Breast epithelium (tissue), 4 donors: ENCODE measurements at places on chromosomes 4 and X. TPM values are rescaled to one million over a fixed set of nuclear protein-coding genes. Genes with fewer than 3 reads are reported as not detected.
A peak's percentile ranks its signal among the peaks of the same experiment; 100 is the strongest.

DNA sequence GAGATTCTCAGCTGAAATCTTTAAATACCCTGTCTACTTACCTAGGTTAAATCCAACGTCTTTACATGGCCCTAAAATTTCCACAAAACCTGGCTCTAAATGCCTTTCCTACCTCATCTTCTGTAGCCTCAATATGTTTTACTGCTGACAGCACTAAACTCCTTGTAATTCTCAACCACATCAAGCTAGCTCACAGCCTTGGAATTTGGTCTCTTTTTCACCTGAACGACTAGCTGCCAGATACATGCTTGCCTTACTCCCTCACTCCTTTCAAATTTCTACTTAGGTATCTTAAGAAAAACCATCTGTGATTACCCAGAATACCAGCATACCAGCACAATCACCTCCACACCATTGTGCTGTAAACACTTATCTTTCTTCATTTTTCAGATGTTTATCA lies 635.6 kb upstream of the PCDH10 start:
- no peak for DNase-seq

- DNase-seq: no peak
Observed at GRCh38 chrX:105018865-105019264, 201.6 kb downstream of the TEX13A start.

HS6ST2 gene
- total RNA-seq: 0.32 TPM

RPL39 gene
- total RNA-seq: 8,363 TPM

GRCh38 chr4:13525606-13526281 lies 18.6 kb downstream of the NKX3-2 start:
- DNase-seq: no peak

DNA sequence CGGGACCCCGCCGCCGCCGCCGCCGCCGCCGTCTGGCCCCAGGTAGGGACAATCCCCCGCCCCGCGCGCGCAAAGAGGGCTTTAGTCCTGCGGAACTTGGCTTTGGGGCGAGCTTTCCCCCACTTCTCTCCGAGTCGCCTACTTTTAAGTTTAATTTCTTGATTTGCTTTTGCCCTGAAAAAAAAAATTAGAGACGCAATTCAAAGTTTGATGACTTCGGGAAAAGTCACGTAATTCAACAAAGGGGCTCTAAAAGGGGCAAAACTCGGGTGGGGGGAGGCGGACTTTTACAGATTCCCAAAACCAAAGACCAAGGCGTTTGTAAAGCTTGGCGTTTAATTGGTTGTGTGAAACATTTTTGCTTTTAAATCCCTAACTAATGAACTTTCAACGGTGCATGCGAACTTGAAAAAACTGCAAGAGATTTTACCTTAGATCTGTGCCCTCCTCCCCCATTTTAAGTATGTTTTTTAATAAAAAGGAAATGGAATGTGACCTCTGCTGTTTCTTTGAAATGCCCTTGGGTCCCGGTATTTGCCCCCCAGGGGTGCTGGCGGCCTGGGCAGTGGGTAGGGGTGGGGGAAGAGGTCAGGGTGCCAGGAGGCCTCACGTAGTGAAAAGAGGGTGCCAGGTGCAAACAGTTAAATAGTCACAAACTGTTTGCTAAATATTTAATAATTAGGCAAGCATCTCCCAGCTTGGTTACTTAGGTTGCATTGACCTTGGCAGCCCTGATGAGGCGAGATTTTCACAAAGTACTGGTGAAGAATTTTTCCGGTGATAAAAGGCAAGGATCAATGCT lies 209.7 kb downstream of the NWD2 start:
- DNase-seq: no peak

- DNase-seq: no peak
Observed at GRCh38 chrX:122004127-122004526, 956.7 kb downstream of the GLUD2 start.

GRCh38 chr4:85792376-85793232 lies 317.7 kb downstream of the ARHGAP24 start:
- no peak for DNase-seq

TMEM35A gene
- 0.15 TPM for total RNA-seq

CLDN2 gene
- 0.32 TPM for total RNA-seq

DNA sequence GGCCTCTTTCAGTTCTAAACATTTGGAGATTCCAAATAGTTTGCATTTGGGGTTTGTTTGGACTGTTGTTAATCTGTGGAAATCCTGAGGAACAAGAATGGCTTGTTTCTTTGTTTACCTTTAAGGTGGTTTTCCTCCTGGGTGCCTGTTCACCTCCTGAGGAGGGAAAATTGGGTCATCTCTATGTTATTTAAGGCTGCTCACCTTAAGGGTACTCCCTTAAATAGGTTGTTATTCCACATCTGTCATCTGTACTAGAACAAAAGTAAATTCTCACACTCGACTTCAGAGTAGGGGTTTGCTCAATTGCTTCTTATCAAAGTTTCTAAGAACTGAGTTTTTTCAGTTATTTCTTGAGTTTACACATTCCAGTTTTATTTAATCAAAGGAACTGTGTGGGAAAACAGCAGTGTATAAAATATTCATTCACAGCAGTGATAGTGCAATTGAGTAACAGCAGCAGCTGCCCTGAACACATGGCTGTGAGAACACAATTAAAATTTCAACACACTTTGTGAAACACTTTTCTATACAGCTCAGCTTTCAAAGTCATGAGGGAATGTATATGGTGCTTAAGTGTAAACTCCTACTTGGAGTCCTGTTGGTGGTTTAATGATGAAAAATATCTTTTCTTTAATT lies 238.5 kb upstream of the PGRMC2 start:
- DNase-seq: no peak

MAGEA11 gene
- not detected for total RNA-seq

HOPX gene
- 4.8 TPM for total RNA-seq

DNA sequence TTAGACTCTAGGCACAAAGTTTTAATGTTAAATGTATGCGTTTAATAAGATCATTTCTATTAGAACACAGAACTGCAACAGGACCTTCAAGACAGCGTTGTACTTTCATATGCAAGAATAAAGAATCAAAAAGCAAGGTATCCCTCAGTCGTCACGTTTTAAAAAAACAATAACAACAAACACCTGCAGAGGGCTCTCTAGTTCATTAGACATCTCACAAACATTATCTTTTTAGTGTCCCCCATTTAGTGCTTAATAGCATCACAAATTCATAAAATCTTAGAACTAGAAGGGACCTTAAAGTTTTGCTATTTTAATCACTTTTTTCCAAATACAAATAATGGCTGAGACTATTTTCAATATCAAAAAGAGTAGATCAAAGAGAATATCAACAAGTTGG lies 236.6 kb downstream of the DCHS2 start:
- DNase-seq: no peak

GRCh38 chrX:118839334-118839958 lies 15.8 kb downstream of the ZCCHC12 start:
- peak; percentile 41 for DNase-seq

GRCh38 chr4:138643827-138644226 lies 371.8 kb upstream of the NOCT start:
- DNase-seq: no peak

DNA sequence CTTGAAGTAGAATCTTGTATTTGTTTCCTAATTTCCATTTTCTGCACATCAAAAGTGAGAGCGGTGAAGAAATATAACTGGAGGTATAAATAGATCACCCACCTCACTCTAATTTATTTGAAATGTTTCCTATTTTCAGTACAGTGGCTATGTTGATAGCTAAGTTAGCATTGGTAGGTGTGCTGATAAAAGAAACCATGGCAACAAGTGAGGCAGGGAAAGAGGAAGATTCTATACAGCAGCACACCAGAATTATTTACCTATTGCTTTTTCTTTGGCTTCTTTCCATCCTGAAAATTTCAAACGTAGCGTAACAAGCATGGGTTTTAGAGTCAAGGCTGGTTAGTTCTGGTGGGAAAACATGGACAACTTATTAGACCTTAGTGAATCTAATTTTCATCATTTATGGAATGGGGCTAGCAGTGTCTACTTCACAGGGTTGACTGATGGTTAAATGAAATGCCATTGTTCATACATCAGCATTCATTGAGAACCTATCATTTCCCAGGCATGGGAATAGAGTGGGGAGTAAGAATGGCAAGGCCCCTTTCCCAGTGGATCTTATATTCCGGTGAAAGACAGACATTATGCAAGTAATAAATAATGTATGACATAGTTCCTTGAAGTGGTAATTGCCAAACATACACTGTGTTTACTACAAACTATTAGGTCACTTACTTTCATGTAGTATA lies 30.6 kb upstream of the CTSO start:
- no peak for DNase-seq

GNL3L gene
- 21.6 TPM for total RNA-seq

NAA11 gene
- not detected for total RNA-seq

DNA sequence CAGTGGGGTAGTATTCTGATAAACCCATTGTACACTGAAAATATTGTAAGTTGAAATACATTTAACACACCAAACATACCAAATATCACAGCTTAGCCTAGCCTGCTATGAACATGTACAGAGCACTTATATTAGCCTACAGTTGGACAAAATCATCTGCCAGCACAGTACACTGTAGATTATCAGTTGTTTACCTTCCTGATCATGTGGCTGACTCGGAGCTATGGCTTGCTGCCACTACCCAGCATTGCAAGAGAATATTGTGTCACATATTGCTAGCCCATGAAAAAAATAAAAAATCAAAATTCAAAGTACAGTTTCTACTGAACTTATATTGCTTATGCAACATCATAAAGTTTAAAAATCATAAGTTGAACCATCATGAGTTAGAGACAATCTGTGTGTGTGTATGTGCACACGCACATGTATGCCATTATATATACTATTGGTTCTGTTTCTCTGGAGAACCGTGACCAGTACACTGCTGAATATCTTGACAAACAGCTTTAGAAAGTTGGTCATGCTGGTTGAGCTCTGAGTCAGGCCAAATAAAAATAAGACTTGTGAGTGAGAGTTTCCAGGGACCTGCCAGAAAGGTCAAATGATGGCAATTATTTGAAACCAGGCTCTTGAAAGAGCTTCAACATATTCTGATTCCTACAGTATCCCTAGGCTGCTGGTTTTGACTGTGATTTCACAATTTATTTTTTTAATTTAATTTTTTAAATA lies 238.5 kb downstream of the PRR32 start:
- DNase-seq: no peak

GRCh38 chr4:94274912-94275311 lies 67.2 kb downstream of the SMARCAD1 start:
- no peak for DNase-seq

GLRA3 gene
- total RNA-seq: 9.1 TPM

DNA sequence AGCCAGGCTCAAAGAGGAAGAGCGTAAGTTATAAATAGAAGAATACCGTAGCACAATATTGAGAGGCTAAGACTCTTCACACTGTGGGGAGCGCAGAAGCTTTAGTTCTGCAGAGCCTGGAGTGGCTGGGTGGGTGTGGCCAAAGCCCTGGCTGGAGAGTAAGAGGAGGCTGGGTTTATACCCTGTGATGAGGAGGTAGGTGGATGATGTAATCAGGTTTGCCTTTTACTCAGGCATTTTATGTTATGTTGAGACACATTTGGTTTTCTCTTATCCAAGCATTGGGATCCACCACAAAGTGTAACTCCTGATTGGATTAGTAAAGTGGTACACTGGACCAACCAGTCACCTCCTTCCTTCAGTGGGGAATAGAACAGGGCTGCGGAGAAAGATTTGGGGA lies 13.9 kb downstream of the CDS1 start:
- DNase-seq: no peak

FGG gene
- total RNA-seq: not detected

- no peak for DNase-seq
Observed at GRCh38 chr4:8167291-8167690, 8.7 kb upstream of the ABLIM2 start.

NPNT gene
- total RNA-seq: 1.4 TPM

DNA sequence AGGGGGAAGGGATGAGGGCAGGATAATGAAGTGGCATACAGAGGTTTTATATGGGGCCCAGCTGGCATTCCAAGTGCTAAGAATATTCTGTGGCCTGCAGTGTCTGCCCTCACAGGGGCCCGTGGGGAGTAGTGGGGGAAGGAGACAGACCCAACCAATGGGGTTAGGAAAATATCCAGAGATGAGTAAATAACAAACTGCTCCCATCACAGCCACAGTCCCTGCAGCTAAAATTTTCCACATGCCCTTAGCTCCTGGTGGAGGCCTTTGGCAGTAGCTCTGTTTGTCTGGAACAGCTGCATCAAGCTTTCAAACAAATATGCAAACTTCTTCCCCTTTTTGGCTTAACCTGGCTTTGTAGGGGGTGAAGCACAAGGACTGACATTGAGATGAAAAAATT lies 3.1 kb downstream of the SRPX2 start:
- no peak for DNase-seq

- DNase-seq: no peak
Observed at GRCh38 chr4:72953571-72953970, 115.9 kb downstream of the COX18 start.

DNA sequence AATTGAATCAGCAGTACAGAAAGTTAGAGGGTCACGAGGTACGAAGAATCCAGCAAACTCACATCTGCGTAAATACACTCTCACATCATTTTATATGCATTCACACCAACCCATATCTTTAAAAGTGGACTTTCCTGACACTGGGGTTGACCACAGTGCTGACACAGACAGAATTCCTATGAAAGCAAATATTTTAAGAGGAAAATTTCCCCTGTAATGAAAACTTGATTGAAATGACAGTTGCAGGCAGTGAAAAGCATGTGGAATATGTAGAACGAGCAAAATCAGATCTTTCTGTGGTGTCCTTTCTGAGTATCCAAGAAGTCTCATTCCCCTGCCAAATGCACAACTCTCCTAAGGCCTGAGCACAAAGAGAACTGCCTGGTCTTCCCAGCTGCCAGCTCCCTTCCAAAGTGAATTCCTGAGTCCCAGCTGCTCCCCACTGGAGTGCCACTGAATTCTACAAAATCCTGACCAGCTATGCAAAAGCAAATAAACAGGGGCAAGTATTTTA lies 50.5 kb upstream of the FAM9C start:
- no peak for DNase-seq

DNA sequence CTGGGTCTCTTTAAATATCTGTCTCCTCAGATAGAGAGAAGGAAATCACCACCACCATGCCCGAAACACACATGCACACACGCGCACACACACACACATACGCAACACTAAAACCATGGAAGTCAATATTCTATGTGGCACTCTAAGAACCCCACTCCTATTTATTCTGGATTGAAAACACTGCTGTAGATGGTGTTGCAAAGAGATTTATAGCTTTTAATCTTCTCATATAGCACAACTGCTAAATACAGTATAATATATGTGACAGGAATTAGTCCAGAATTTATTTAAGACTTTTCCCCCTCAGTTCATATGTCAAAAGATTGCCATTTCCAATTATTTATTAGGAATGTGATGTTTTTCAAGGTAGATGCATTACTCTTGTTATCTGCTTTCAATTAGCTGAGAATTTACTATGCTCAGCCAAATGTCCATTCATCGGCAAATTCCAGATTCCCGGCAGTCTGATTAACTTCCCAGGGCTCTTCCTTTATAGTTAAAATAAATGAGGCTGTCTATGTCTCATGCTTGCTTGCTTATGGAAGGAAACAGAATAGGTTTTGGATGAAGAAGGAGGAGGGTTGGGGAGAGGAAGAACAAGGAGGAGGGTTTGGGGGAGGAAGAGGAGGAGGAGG lies 115.4 kb upstream of the NDP start:
- DNase-seq: no peak

DNA sequence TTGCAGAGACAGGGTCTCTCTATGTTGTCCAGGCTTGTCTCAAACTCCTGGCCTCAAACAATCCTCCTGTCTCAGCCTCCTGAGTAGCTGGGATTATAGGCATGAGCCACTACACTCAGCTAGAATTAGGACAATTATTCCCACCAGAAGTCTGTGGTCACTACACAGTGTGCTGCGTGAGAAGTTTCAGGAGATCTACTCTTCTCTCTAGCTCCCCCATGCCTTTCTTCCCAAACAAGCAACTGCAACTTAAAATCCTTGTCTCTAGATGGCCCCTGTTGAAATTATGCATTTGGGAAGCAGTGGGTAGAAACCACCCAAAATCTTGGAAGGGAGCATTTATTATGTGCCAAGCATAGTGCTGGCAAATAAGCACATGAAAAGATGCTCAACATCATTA lies 21.1 kb upstream of the MAP7D3 start:
- no peak for DNase-seq
